Karpas-422 (cell line): ENCODE measurements at places on chromosomes 6 and 20. TPM values are rescaled to one million over a fixed set of nuclear protein-coding genes. Genes with fewer than 3 reads are reported as not detected.

PIM1 gene
- 1.9 and 4.0 TPM in 2 replicates for total RNA-seq

EMILIN3 gene
- not detected in 2 replicates for total RNA-seq

SPAG4 gene
- total RNA-seq: 6.4 and 11.1 TPM in 2 replicates

ARMH2 gene
- total RNA-seq: not detected in 2 replicates

IL20RA gene
- not detected in 2 replicates for total RNA-seq

ME1 gene
- not detected in 2 replicates for total RNA-seq

- peak; percentile 81 for DNase-seq
Observed at GRCh38 chr6:113936093-113936934, 34.6 kb downstream of the HDAC2 start.

DNA sequence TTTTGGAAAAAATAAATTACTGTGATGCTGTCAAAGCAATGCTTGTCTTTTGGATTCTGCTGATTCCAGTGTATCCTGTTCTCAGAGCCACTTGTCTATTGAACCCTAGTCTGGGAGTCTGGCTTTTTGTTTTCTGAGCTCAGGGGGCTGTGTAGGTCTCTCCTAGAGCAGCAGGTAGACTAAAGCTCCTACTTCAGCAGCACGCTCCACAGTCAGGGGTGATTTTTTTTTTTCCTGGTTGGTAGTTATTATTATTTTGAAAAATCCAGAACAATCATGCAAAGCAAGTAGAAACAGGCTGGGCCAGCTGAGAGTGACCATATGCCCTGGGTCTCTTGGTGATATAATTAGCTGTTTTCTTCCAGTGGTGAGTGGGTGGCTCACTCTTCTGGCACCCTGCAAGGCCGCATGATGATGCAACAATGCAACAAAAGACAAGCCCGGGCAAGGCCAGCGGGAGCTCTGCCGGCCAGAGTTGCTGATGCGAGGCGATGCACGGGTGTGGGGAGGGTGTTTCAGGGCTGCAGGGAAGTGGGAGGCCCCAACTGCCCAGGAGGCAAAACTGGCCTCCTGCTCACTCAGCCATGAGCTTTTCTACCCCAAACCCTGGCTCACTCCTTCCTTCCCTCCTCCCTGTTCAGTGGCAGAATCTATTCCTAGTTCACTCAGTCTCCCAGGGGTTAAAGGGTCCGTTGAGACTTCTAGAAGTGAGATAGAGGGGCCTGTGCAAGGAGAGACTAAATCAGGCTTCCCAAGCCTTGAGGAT is 11.5 kb upstream of the CDKN1A start:
- DNase-seq: peak; percentile 77

DNA sequence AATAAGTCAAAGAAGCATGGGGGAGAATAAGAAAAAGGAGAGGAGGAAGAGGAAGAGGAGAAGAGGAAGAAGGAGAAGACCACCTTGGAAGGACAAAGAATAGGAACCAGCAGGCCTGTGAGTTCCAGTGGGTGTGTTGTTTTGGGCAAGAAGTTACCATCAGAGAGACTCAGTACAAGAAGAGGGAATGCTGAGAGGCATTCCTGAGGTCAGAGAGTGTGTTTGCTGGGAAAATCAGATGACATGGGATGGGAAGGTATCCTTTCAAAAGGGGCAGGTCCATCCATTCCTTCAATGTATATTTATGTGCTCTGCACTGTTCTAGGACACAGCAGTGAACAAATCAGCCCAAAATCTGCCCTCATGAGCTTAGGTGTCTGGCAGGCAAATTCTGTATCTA is 40.5 kb upstream of the PRIM2 start:
- peak; percentile 36 for DNase-seq

GRCh38 chr6:85462673-85463072 is 12.8 kb downstream of the NT5E start:
- no peak for DNase-seq

DNA sequence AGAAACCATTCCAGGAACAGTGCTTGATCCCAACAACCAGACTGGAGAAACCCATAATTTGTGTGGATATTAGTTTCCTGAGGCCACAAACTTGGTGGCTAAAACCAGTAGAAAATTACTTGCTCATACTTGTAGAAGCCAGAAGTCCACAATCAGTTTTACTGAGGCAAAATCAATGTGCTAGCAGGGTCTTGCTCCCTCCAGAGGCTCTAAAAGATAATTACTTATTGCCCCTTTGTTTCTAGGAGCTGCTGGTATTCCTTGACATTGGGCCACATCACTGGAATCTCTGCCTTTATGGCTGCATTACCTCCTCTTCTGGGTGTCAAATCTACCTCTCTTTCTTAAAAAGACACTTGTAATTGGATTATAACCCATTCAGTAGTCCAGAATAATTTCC is 142.2 kb upstream of the SAMD5 start:
- no peak for DNase-seq

- no peak for DNase-seq
Observed at GRCh38 chr6:7115543-7116231, 7.9 kb downstream of the RREB1 start.

- no peak for DNase-seq
Observed at GRCh38 chr6:25484900-25485299, 167.1 kb upstream of the SCGN start.

DNA sequence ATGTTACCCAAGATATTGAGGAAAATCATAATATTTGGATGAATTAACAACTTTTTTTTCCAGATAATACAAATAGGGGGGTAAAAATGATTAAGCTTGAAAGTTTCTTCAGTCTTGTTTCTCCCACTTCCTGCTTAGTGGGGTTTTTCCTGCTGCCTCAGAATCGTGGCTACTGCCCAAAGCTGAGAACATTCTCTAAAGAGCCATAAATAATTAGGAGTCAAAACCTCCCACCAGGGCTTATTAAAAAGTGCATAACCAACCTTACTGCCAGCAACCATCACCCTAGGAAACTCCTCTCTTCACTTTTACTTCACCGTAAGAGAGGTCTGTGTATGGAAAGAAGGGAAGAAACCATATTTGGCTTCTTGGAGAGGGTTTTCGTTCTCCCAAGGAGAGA is 9.0 kb upstream of the LCA5 start:
- no peak for DNase-seq

DNA sequence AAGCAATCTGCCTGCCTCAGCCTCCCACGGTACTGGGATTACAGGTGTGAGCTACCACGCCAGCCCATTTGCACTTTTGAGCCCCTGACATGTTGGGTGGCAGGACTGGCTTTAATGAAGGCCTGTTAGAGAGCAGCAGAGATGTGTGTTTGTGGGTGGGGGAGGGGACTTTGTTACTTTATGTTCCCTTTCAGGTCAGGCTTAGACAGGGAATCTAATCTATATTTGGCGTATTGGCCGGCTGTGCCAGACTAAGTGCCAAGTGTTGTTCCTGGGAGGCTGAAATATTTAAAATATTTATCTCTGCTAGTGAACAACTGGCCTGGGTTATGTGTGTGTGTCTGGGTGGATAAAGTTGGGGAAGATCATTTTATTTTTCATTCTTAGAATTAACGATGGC is 6.1 kb downstream of the GMPR start:
- DNase-seq: no peak

GRCh38 chr6:150685860-150686259 is 86.2 kb downstream of the PLEKHG1 start:
- peak; percentile 91 for DNase-seq

GRCh38 chr20:50572938-50573777 is 63.0 kb downstream of the PTPN1 start:
- no peak for DNase-seq

DNA sequence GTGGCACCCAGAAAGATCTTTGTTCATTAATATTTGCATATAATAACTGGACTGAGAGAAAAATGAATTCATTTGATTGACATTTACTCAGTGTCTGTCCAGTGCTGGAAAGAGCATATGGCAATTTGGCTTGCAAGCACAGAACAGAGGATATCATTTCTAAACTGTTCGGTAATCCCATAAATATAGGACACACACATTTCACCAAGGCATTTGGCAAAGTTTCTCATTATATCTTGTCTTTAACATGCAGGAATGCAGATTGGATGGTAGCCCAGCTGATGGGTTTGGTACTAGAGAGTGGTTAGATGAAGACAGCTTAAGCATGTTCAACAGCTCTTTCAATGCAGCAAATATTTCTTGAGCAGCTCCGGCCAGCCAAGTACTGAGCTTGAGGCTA is 259.2 kb downstream of the PRKN start:
- no peak for DNase-seq

- DNase-seq: no peak
Observed at GRCh38 chr6:125445054-125445453, 143.3 kb upstream of the HDDC2 start.

GRCh38 chr20:51080516-51080915 is 57.6 kb upstream of the KCNG1 start:
- DNase-seq: no peak

- DNase-seq: no peak
Observed at GRCh38 chr6:138594758-138595140, 95.5 kb upstream of the NHSL1 start.

DNA sequence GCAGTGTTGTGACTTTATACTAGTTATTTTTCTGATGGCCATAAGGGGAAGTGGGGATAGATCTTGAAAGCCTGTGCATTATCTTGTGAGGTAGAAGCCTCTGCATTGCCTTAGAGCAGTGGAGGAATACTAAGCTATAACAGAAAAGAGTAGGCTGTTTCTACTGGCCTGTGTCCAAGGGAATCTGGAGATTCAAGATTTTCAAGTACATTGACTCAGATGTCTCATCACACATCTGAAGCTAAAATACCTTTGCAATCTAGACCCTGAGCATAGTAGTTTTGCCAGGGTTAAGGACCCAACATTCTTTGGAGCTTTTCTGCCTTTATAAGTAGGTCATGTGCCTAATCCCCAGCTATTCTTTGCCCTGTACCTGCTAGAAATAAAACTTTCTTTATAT is 272.3 kb downstream of the TENT5A start:
- DNase-seq: no peak

DNA sequence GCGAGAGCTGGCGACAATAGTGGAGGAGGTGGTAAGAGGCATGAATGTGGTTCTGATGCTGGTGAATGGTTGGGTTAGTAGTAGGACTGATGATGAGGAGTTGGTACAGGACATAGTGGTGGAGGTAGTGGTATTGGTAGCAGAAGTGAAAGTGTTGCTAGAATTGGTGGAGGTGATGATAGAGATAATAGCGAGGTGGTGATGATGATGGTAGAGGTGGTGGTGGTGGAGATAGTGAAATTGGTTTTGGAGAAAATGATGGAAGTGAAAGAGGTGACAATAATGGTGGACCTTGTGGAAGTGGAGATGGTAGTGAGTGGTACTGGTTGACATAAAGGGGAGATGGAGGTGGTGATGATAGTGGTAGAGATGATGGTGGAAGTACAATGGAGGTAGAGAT is 360.2 kb upstream of the JAG1 start:
- no peak for DNase-seq

DNA sequence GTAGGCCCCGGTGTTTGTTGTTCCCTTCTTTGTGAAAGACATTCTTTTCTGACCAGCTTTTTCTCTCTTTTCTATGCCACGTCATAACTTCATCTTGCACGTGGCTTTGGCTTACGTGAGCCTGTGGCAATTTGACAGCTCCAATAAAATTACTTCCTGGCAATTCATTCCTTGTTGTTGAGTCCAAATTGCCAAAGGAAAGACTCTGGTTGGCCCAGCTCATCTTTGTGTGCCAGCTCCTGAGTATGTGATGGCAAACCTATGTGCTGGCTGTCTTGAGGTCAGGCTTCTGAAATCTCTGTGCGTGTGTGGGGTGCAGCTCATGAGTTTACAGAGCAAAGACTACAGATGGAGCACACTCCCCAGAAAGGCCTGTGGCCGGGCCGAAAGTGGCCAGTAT is 272.5 kb upstream of the SGK1 start:
- no peak for DNase-seq
